ENCODE measurements at places on chromosomes 11 and 22.

- no peak for DNase-seq
These were observed 74.0 kb upstream of the WNT11 start for GRCh38 chr11:76280151-76280881.

GRCh38 chr11:66891851-66892660 is 35.2 kb downstream of the LRFN4 start:
- no peak for DNase-seq

DNA sequence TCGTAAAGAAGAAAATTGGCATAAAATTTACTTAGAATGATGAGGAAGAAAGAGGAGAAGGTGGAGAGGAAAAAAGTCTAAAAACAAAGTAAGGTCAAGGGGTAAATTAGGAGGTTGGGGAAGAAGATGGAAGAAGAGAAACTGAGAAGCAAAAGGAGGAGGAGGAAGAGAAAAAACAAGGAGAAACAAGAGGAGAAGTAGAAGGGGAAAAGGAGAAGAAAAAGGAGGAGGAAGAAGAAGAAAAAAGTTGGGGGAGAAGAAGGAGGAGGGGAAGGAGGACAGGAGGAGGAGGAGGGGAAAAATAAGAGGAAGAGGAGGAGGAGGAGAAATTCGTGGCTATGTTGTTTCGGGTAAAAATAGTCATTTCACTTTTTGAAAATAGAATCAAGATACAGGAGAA is 42.4 kb downstream of the IL10RA start:
- no peak for DNase-seq

DNA sequence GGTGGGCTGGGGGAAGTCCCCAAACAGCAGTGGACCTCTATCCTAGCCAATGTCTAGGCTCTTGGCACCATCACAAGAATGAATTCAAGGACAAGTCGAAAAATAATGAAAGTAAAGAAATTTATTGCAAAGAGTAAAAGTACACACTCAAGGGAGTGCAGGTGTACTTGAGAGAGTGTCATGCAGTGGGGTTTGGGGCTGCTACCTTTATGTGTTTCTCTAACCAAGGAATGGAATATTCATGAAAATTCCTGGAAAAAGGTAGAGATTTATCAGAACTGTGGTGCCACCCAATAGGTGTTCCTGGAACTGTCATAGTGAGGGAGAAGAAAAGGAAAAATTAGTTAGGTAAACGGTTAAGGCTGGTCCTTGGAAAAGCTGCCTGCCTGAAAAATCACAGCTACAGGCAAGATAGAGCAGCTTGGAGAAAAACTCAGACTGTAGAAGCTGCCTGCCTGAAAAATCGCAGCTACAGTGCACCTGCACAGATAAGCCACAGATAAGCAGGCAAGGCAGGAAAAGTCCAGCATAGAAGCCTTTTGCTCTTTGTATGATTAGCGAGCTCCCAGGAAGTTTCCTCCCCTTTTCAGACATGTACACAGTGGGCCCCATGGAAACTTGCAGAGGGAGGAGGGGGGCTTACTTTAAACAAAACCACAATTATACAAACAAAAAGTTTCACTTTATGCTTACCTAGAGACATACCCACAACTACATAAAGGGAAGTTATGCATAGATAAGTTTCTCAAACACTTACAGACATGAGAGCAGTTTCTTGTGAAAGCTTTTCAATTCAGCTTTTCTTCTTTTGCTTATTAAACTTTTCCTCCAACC is 71.4 kb upstream of the B3GNT6 start:
- no peak for DNase-seq

DNA sequence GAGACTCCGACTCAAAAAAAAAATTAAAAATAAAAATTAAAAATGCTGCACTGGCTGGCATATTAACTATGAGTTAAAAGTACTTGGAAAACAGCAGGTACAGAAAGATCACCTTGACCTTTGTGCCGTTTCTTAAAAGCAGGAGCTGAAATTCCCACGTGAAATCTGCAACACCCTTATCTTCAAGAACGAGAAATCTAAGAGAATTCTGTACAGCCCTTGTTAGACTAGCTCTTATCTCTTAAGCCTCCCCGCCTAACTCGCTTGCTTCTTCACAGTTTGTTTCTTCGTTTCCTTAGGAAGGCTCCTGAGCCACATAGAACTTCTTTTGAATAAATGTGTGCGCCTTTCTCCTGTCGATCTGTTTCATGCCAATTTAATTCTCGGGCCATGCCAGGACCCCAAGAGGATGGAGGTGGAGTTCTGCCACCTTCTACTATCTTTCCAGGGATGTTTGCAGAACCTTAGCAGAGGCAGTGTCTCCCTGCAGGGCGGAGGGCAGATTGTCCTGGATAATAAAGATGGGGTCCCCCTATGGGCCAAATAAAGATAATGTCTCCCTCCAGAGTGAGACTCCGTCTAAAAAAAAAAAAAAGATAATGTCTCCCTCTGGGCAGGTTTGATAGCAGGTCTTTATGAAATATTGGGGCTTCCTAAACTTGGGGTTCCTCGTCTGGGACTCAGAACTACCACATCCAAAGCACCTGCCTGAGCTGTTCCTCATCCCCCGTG is 27.4 kb upstream of the SYT8 start:
- no peak for DNase-seq

- DNase-seq = no peak
These were observed 39.3 kb downstream of the ZNF202 start for GRCh38 chr11:123702139-123702538.

- no peak for DNase-seq
These were observed 21.6 kb downstream of the RTN4R start for GRCh38 chr22:20246368-20247009.

GRCh38 chr11:75031224-75031753 is 42.6 kb downstream of the NEU3 start:
- DNase-seq = no peak

DNA sequence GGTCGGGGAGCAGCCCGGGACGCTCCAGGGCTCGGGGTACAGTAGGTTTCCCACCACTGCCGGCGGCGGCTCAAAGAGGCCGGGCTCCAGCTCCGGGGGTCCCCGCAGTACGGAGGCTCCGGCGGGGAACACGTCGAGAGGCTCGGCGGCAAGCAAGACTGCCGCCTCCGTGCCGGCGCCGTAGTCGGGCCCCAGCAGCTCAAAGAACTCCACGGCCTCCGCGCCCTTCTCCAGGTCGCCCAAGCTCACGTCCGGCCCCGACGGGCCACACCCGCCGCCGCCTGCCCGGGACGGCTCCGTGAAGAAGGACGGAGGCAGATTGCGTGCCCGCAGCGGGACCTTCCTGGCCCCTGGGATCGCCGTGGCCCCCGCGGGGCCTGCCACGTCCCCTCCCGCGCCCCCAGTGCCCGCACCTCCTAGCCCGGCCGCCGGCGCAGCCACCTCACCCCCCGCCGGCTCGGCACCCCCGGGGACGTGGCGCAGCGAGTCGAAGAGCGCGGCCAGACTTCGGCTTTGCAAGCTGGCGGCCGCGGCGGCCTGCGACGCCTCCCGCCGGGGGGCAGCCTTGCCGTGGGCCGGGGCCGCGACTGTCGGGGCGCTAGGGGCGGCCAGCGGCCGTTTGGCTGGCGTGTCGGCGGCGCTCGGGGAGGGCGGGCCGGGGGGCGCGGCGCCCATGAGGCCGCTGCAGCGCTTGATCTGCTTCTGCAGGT is 775 bp downstream of the FAM181B start:
- DNase-seq = no peak

DNA sequence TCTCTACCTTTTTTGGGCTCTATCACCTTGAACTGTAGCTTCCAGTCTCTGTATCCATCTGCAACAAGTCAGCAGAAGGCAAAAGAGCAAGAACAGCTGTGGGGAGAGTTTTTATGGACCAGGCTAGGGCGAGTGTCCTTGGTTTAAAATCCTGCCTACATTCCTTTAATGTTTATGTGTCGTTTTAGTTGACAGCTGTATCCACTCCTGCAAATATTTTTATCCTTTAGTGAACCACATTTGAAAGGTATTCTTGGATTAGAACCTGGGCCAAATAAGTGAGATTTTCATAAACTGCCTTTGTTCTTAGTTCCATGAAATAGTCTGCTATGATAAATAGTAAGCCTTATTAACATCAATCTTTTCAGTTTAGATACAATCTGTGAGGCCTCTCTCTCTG is 712.2 kb downstream of the ETS1 start:
- no peak for DNase-seq

DNA sequence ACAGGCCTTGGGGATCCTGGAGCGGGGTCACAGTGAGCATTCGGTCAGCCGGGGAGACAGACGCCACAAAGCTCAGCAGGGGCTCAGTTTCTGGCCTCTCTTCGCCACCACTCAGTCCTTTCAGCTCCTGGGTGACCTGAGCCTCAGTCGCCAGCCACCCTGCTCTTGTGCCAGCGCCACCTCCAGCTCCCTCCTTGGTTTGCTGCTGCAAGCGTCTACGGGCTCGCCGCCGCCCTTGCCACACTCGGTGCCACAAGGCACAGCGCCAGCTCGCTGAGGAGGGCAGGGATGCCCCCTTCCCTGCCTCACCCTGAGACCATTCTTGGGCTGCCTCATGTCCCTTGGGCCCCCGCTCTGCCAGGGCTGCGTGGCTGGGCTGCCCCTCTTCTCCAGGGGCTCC is 1.5 kb upstream of the EEF1G start:
- DNase-seq = no peak

DNA sequence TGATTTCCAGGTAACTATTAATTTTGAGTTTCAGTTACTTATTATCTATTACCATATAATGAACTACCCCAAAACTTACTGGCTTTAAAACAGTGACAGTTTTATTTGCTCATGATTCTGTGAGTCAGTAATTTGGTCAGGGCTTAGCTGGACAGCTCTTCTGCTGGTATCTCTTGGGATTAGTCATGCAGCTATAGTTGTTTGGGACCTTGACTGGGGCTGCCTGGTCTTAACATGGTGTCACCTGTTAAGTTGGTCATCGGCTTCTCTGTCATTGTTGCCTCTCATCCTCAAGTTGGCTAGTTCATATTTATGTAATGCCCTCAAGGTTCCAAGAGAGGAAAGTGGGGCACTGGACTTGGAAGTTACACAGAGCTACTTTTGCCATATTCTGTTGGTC is 177.5 kb downstream of the TMEM135 start:
- DNase-seq = no peak

DNA sequence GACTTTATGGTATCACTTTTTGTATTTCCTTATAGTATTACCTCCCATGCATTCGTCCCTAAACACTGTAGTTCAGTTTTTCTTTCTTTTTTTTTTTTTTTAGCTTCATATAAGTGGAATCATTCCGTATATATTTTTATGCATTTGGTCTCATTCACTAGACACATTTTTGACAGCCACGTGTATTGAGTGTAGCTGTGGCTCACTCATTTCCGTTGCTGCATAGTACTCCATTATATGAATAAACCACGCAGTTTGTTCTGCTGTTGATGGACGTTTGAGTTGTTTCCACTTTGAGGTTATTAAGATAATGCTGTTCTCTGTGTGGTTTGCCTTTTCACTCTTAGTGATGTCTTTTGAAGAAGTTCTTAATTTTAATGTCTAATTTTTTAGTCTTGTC is 8.4 kb downstream of the APLP2 start:
- DNase-seq = no peak

- no peak for DNase-seq
These were observed 76.5 kb upstream of the ZBED5 start for GRCh38 chr11:10934293-10934860.

DNA sequence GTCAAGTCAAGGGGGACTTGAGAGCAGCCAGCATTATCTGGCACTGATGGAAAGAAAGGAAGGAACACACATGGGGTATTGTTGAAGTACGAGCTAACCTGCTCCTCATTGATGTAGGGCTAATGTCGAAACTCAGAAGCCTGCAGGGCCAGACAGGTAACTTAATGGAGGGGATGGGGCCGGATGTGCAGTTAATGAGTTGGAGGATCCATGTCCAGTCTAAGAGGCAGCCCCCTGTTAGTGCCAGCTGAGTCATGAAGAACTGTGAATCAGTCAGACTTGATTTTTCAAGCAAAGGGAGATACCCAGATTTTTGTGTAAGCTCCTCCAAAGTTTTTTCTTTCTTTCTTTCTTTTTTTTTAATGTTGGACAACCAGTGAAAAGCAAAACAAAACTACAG is 65.6 kb downstream of the CECR2 start:
- DNase-seq = peak; percentile 46

DNA sequence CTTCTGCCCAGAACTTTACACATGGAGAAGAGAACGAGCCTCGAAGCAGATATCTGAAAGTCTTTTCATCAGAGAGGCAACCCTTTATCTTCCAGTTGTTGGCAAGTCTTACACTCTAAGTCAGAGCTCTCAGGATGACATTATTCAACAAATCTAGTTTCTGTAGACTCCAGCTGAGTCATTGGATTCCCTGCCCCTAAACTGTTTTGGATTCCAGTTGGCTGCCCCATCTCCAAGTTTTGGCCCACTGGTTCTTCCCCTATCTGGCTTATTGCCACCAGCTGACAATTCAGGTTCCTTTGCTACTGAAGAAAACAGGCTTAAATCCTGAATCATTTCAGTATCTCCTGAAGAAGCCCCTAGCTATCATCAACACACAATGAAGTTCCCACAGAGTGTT is 14.2 kb downstream of the SAAL1 start:
- DNase-seq = no peak

GRCh38 chr11:66123902-66124301 is 53.8 kb downstream of the PACS1 start:
- DNase-seq = no peak

GRCh38 chr11:120134106-120134930 is 3.6 kb downstream of the TRIM29 start:
- no peak for DNase-seq

GRCh38 chr11:8060801-8061554 is 20.0 kb upstream of the TUB start:
- no peak for DNase-seq

GRCh38 chr11:64652586-64653387 is 61.8 kb downstream of the SLC22A12 start:
- peak; percentile 79 for DNase-seq

DNA sequence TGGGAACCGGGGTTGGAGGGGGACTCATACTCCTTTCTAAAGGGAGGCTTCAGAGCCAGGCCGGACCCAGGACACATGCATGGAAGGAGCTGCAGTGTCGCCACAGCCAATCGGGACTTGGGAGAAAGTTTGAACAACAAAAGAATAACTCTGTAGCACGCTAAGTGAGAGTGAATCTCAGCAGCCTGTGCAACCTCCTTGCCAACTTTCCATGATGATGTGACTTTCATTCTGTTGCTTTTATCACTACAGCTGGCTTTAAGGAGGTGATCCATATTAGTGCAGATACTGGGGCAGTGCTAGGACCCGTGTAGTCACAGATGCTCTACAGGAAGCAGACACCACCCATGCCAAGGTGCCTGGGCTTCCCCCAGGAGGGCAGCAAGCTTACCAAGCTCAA is 157.3 kb downstream of the MPPED1 start:
- no peak for DNase-seq

DNA sequence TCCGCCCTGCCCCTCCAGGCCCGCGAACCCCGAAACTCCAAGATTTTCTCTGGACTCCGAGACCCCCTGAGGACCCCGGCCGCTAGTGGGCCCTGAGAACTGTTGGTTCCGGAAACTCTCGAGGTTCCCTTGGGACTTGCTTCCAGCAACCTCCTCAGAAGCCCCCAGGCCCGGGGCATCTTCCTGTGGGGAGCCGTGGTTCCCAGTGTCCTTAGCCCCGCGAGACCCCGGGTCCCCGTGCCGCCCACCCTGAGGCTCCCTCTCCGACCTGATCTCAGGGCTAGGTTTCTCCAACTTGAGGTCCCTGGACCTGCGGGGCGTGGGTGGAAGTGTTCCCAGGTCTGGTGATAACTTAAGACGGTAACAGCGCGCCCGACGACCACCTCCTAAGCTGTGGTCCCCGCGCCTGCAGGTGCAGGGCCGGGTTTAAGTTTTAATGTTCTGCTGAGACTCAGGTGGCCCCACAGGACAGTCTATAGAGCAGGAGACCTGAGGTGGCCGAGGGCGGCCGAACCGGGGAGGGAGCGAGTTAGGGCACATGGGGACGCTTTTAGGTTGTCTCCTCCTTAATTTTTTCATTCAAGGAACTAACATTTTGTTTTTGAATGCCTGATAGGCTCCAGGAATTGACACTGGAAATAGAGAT is 720 bp downstream of the FAM118A start:
- DNase-seq = no peak
